ENCODE measurements at places on chromosomes 2 and 18. TPM values are rescaled to one million over a fixed set of nuclear protein-coding genes. Genes with fewer than 3 reads are reported as not detected.

DCAF17 gene
- total RNA-seq, result 9.2 TPM

GRCh38 chr2:106011380-106011779 is 182.7 kb downstream of the UXS1 start:
- DNase-seq, result no peak

DNA sequence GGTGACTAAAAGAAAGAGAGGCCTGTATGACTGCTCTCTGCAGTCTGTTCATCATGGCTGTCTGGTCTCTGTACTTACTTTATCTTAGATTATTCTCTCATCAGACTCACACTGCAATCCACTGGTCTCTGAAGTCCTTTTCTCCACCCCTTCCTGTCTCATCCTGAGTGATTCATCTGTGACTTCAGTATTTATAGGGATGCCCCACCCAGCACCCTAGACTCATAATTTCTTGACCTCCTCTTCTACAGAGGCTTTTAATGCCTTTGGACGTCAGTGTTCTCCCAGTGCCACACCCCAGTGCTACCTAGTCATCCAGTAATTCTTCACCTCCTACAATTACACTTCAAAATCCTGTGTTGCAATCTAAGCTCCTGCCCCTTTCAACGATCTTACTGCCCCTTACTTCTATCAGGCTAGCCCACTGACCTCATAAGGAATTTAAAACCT is 14.9 kb upstream of the ITPRID2 start:
- DNase-seq, result no peak

DNA sequence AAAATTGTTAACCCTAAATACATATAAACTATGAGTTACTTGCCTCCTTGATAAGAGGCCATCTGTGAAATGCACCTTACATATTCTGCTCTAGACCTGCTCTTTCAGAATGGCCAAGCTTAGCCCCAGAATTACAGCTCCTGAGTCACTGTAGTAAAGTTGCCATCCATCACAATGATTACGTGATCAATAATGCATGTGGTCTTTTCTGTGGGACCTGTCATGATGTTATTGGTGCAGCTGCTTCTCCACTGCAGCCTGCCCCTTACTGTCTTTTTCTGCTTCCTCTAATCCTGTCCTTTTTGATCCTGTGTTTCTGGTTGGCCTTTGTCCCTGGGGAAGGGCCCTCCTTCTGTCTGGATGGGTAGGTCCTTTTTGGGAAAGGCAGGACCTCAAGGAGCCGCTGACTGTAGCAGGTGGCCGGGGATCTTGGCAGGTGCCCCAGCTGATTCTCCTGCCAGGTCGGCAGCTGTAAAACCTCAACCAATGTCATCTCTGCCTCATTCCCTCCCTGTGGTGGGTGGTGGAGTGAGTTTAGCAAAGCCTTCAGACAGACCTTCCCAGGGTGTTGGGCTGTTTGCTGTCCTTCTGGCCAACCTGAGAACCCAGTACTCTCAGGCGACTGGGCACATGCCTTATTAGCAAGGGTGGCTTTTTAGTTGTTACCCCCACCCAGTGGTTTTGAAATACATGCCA is 126.2 kb upstream of the EML6 start:
- no peak for DNase-seq

CCDC74A gene
- 1.1 TPM for total RNA-seq
